ENCODE measurements at places on chromosomes 1 and 21. TPM values are rescaled to one million over a fixed set of nuclear protein-coding genes. Genes with fewer than 3 reads are reported as not detected.

GRCh38 chr1:78005448-78005722, 646 bp downstream of the DNAJB4 start:
- peaks cover 59% of the 10 kb centered on the region for H3K4me1 ChIP-seq
- no peak for DNase-seq
- no peaks in the 10 kb centered on the region for H3K27me3 ChIP-seq
- H3K36me3 ChIP-seq: no peaks in the 10 kb centered on the region
- peak overlapping the region; percentile 86 for H3K4me3 ChIP-seq

DNA sequence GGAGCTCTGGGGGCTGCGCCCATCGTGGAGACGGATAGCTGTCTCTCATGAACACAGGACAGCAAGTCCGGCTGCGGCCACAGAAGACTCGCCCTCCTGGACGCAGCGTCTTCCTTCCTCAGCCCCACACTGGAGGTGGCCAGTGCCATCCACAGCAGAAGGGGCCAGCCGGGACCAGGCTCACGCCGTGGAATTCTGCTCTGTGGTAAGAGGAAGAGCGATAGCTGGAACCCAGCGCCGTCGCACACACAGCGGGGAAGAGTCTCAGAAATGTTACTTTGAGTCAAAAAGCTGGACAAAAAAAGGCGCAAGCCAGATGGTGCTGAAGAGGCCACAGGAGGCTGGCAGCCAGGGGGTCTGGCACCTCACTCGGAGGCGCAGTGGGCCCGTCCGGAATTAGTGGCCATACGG, 113.9 kb upstream of the COL6A1 start:
- H3K27me3 ChIP-seq: no peaks in the 10 kb centered on the region
- H3K4me1 ChIP-seq: no peaks in the 10 kb centered on the region
- H3K4me3 ChIP-seq: no peak overlapping the region
- H3K36me3 ChIP-seq: no peaks in the 10 kb centered on the region
- no peak overlapping the region for H3K27ac ChIP-seq

- H3K36me3 ChIP-seq: no peaks in the 10 kb centered on the region
- no peak overlapping the region for H3K4me3 ChIP-seq
- no peak for DNase-seq
Observed at GRCh38 chr1:97814121-97814520, 106.7 kb downstream of the DPYD start.

DNA sequence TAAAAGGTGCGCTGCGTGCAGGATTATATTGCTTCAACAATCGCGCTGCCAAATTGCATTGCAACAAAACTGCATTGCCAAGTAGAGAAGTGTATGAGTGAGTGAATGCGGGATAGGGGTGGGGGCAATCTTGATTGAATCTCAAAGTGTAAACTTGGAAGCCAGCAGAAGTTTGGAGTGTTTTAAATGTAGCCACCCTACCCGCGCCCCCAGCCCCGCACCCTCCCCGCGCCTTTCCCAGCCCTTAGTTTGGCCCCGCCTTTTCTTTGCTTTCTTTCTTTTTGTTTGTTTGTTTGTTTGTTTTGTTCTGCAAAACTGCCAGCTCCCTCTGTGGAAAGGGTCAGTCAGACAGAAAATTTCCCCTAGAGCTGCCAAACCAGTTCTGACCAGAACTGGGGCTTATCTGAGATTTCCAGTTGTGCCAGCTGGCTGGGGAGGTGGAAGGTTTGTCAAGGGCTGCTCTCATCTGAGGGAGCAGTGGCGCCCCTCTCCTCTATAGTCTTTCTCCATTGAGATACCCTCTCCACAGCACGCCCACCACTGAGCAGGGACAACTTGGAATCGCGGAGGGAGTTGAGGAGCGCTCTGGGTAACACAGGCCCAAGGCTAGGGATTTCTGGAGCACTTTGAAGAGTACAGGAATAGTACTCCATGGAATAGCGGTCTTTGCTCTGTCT, 666 bp upstream of the BEND5 start:
- no peak for DNase-seq
- peaks cover 7% of the 10 kb centered on the region for H3K27me3 ChIP-seq
- H3K4me3 ChIP-seq: peak overlapping the region; percentile 95
- peak overlapping the region; percentile 86 for H3K27ac ChIP-seq
- peaks cover 28% of the 10 kb centered on the region for H3K4me1 ChIP-seq

GRCh38 chr1:234875953-234876855, 252.4 kb downstream of the TOMM20 start:
- peak; percentile 60 for DNase-seq
- peaks cover 76% of the 10 kb centered on the region for H3K4me1 ChIP-seq
- H3K27ac ChIP-seq: peak overlapping the region; percentile 56
- H3K36me3 ChIP-seq: no peaks in the 10 kb centered on the region

GRCh38 chr1:77175230-77175844, 43.9 kb downstream of the PIGK start:
- no peaks in the 10 kb centered on the region for H3K27me3 ChIP-seq
- H3K4me3 ChIP-seq: no peak overlapping the region
- DNase-seq: peak; percentile 4

SPTA1 gene
- total RNA-seq: not detected

DNA sequence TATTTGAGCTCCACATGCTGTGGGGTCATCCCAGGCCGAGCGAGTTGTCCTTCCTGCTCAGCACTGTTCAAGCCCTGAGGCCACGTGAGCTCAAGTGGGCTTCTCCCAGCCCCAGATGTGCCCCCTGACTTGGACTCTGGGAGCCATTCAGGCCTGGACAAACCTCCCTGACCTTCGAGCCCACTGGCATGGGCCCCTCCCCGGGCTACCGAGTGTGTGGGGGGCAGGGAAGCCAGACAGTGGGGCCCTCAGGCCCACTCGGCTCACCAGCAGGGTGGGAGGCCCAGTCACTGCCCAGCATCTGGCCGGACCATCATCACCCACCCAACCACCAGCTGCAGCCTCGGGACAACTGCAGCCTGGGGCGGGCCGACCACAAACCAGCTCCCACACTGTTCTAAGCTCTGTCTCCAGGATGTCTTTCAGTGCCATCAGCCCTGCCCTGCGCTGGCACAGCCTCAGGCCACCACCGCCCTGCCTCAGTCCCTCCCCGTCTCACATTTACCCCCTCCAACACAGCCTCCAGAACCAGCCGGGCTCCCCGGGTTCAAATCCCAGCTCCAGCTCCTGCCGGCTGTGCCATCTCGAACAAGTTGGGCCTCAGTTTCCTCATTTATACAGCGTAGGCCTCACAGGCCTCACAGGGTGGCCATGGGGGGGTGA, 20.9 kb upstream of the PLEKHG5 start:
- H3K4me3 ChIP-seq: no peak overlapping the region
- H3K4me1 ChIP-seq: no peaks in the 10 kb centered on the region

ANGPTL3 gene
- not detected for total RNA-seq

- no peaks in the 10 kb centered on the region for H3K36me3 ChIP-seq
- H3K4me3 ChIP-seq: no peak overlapping the region
- no peaks in the 10 kb centered on the region for H3K4me1 ChIP-seq
- no peaks in the 10 kb centered on the region for H3K27me3 ChIP-seq
Observed at GRCh38 chr1:116036255-116036654, 59.9 kb downstream of the SLC22A15 start.

DNA sequence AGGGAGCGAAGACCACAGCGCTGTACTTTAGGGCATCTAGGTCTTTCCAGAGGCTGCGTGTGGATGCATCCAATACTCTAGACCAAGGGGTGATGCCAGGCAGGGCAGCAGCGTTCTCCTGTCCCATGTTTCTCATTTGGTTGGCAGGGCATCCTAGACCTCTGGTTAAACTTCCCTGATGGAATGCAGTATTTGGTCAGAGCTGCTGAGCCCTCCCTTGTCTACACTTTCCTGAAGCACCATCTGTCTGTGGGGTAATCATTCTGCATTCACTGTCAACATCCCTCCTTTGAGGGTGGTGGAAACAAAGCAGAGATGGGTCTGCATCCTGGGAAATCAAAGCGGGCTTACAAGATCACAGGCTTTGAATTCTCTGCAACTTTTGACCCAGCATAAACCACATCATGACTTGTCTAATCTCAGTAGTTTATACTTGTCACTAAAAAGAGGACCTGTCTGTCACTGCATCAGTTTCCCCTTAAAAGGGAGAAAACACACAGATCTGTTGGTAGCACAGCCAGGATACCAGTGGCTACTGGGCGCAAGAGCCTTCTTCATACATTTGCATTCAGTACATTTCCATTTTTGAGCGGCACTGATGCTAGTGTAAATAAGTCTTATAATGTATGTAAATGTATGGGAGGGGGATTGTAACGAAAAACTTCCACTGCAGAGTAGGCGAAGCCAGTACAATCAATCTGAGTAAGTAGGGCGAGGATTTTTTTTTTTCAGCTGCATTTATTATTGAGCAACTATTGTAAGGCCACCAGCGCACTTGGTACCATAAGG, 106.3 kb downstream of the GALNT2 start:
- H3K27me3 ChIP-seq: no peaks in the 10 kb centered on the region
- peak overlapping the region; percentile 65 for H3K27ac ChIP-seq
- peaks cover 59% of the 10 kb centered on the region for H3K4me1 ChIP-seq
- peaks cover 4% of the 10 kb centered on the region for H3K36me3 ChIP-seq

SLC16A1 gene
- total RNA-seq: 70.5 TPM

- peaks cover 7% of the 10 kb centered on the region for H3K4me1 ChIP-seq
- no peak overlapping the region for H3K27ac ChIP-seq
- peaks cover 33% of the 10 kb centered on the region for H3K27me3 ChIP-seq
- no peaks in the 10 kb centered on the region for H3K36me3 ChIP-seq
- H3K4me3 ChIP-seq: no peak overlapping the region
Observed at GRCh38 chr1:200079232-200079940, 51.9 kb downstream of the NR5A2 start.

GNG4 gene
- total RNA-seq: 20.4 TPM

OR2L2 gene
- 0.29 TPM for total RNA-seq

GRCh38 chr1:63674238-63674864, 81.1 kb downstream of the PGM1 start:
- H3K4me3 ChIP-seq: no peak overlapping the region
- no peaks in the 10 kb centered on the region for H3K27me3 ChIP-seq
- no peak for DNase-seq
- H3K4me1 ChIP-seq: peaks cover 6% of the 10 kb centered on the region
- H3K27ac ChIP-seq: no peak overlapping the region

UMODL1 gene
- total RNA-seq: 0.39 TPM

NGF gene
- not detected for total RNA-seq

GRCh38 chr1:95223110-95223509, 10.9 kb upstream of the RWDD3 start:
- H3K36me3 ChIP-seq: no peaks in the 10 kb centered on the region
- DNase-seq: no peak
- H3K4me1 ChIP-seq: no peaks in the 10 kb centered on the region
- peaks cover 19% of the 10 kb centered on the region for H3K27me3 ChIP-seq
- no peak overlapping the region for H3K4me3 ChIP-seq

GRCh38 chr1:218284377-218284916, 646 bp upstream of the RRP15 start:
- DNase-seq: peak; percentile 2
- H3K4me1 ChIP-seq: peaks cover 31% of the 10 kb centered on the region
- peaks cover 23% of the 10 kb centered on the region for H3K27me3 ChIP-seq
- peak overlapping the region; percentile 78 for H3K27ac ChIP-seq

DNA sequence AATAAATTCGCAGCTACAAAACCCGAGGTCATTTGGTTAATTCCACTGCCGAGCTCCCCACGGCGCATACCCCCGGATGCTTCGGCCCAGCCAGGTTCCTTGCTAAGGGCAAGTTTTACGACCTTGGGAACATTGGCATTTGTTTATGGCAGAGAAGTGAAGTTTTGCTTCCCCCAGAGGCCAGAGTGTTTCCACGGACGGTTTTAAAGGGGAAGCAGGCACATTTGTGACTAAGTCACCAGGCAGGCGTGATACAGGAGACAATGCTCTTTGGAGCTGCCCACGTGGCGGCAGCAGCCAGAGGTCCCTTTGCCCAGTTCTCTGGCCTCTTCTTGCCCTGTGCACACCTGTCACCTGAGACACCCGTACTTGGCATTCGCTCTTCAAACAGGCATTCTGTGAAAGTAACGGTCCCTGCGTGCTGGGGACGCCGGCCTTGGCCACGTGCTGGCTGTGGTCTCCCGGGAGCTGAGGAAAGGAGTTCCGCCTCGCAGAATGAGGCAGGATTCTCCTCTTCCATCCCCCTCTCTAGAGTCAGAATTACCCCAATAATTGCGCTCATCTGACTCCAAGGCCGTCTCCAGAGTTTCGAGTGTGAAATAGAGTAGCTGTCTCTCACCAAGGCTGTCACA, 138.3 kb downstream of the PRDM16 start:
- DNase-seq: no peak
- H3K27ac ChIP-seq: no peak overlapping the region
- no peaks in the 10 kb centered on the region for H3K36me3 ChIP-seq
- H3K4me1 ChIP-seq: no peaks in the 10 kb centered on the region
- no peaks in the 10 kb centered on the region for H3K27me3 ChIP-seq
- no peak overlapping the region for H3K4me3 ChIP-seq

DNA sequence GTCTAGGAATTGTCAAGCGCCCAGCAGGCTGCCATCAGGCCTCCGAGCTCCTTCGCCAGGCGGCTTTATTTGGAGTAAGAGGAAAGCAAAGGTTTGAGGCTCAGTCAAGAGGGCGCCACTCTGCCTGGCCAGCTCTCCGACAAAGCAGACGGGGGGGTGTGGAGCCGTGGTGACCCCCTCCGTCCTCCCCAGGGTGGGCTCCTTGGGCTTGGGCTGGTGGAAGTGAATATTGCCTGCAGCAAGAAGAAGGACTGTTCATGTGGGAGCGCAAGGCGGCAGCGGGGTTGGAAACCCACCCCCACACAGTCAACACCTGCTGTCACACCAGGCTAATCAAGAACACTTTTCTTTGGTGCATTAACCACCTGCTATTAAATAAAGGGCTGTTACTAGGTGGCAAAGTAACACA, 14.6 kb downstream of the EPHX1 start:
- DNase-seq: no peak
- H3K36me3 ChIP-seq: no peaks in the 10 kb centered on the region
- no peak overlapping the region for H3K4me3 ChIP-seq

GRCh38 chr1:160284220-160284781, 632 bp downstream of the PEX19 start:
- H3K27ac ChIP-seq: peak overlapping the region; percentile 86
- H3K36me3 ChIP-seq: peaks cover 7% of the 10 kb centered on the region
- peak overlapping the region; percentile 95 for H3K4me3 ChIP-seq
- no peak for DNase-seq

DNA sequence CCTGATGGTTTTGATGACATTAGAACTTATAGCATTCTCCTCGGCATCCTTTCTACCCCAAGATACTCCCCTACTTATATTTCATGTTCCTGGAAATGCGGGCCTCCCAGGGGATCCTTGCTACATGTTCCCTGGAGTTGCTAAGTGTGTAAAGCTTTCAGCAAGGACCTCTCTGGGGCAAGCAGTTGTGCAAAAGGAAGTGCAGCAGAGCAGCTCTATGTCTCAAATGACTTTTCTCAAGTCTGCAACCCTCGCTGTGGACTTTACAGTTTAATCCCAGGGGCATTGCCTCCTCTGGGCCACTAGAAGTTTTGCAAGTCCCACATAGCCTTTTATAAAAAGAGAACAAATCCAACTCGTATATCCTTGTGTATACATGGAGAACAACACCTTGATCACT, 20.8 kb upstream of the MNDA start:
- DNase-seq: no peak
- H3K27ac ChIP-seq: no peak overlapping the region
- H3K4me1 ChIP-seq: no peaks in the 10 kb centered on the region
- H3K36me3 ChIP-seq: no peaks in the 10 kb centered on the region
- H3K27me3 ChIP-seq: peaks cover 36% of the 10 kb centered on the region

SAMD13 gene
- total RNA-seq: 1.7 TPM

CD48 gene
- total RNA-seq: 215 TPM

GRCh38 chr1:206089341-206089740, 27.8 kb downstream of the AVPR1B start:
- H3K4me3 ChIP-seq: no peak overlapping the region
- H3K27me3 ChIP-seq: no peaks in the 10 kb centered on the region
- no peak for DNase-seq
- H3K27ac ChIP-seq: no peak overlapping the region
- no peaks in the 10 kb centered on the region for H3K36me3 ChIP-seq
